ENCODE measurements at places on chromosomes 4 and X.

DNA sequence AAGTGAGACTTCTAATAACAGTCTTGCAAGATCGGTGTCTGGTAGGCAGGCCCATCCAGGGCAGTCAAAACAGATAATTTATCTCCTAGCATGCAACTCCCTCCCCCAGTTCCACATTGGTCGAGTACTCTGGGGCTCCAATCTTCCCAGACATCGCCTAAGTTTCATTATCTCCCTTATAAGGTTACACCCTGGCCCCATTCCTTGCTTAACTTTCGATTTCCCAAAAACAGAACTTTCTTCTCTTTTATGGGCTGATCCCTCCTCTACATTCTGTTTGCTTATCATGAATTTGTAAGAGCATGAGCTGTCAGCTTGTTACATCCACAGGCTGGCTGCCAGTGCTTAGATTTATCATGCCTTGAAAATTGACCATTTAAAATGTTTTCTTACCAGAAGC lies 471.3 kb downstream of the TECRL start:
- DNase-seq: no peak

DNA sequence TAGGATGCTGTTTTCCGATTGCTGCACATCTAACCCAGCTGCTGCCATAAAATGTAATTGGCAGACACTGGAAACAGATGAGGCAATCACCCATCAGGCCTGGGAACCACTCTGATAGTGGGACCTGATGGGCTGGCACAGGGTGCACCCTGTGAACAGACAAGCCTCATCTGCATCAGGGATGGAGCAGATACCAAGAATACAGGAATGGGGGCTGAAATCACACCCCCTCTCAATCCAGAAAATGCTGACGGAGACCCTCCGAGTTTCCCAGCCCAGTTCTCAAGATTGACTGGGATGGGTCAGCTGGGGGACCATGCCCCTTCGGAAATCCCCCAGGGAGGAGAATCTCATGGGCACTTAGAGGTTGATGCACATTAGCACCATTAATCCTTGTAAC lies 28.8 kb upstream of the PPP2R2C start:
- DNase-seq: peak; percentile 72

GRCh38 chr4:13956947-13957346 lies 329.4 kb upstream of the BOD1L1 start:
- no peak for DNase-seq

DNA sequence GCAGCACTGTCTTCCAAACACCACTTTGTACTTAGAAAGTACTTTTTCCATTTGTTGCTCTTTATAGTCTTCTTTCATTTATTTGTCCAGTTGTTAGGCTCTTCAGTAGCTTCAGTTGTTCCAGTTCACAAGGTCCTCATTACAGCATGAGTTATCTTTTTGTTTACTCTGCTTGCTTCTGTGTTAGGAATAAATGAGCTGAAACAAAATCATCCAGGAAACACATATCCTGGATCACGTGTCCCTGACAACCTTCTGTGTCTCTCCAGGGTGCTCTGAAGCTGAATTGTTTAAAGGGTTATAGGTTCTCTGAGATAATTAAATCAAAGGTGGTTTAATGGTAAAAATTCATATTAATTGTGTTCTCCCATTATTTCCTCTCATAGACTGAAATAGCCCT lies 19.9 kb upstream of the KLHL8 start:
- no peak for DNase-seq

DNA sequence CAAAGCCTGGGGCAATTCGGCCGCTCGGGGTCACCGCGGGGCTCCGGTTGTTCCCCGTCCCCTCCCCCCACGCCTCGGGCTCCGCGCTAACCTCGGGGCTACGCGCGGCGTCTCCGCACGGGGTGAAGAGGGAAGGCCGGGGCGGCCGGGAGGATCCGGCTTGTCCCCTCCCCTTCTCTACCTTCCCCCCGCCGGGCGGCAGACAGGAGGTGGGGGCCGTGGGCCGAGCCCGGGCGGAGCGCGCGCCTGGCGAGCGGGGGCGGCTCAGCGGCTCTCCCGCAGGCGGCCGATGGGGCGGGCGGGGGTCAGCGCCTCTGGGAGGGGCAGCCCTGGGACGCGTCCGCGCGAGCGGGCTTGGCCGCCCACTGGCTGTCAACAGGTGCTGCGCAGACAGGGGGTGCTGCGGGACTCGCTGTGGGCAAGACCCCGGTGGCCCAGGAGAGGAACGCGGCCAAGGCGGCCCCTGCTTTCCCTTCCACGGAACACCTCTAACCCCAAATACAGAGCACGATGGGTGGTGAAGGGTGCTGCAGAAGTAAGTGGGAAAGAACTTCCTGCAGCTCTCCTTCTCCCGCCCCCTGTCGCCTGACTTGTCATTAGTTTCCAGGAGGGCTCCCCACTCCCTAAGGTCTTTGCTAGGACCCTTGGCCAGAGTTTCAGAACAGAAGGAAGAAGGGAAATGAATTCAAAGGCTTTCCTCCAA lies at the start of gene PDGFC:
PDGFC (minus strand) TSS at position 124 of the 703 bp plus-strand sequence. CDS start 896 bp downstream, outside the sequence.
- DNase-seq: no peak

DNA sequence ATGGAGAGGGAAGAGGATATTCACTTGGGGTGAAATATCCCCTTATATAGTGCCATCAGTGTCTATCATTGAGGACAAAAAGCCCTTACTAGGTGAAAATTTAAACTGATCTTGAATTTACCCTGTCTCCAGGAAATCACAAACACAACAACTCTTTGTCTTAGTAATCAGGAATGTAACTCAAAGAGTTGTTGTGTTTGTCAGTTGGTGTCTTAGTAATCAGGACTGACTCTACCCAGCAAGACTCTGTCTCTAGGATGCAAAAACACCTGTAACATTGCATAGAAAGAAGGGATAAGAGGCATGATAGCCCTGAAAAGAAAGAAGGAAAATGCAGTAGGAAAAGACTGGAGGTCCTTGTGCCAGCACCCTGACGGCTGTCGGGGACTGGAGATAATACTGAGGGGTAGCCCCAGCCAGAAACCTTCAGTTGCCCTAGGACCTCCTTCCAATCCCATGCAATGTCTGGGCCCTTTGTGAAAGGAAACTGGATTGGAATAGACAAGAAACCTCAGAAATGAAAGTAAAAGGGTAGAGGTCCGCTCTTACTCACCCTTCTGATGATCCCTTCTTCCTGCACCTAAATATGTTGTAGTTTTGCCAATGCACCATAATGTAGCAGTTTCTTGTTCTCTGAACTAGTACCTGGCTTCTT lies 45.3 kb downstream of the HMGB2 start:
- no peak for DNase-seq

DNA sequence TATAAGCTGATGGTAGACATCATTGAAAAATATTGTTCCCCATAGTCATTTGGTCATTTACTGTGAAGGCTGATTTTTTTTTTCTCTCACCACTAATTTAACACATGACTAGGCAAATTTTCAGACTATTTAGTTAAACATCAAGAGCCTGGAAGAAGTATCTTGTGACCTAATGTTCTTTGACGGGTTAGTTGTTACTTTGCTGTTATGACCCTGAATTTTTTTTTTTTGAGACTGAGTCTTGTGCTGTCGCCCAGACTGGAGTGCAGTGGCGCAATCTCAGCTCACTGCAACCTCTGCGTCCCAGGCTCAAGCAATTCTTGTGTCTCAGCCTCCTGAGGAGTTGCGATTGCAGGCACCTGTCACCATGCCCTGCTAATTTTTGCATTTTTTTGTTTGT lies 67.0 kb downstream of the HPF1 start:
- no peak for DNase-seq

DNA sequence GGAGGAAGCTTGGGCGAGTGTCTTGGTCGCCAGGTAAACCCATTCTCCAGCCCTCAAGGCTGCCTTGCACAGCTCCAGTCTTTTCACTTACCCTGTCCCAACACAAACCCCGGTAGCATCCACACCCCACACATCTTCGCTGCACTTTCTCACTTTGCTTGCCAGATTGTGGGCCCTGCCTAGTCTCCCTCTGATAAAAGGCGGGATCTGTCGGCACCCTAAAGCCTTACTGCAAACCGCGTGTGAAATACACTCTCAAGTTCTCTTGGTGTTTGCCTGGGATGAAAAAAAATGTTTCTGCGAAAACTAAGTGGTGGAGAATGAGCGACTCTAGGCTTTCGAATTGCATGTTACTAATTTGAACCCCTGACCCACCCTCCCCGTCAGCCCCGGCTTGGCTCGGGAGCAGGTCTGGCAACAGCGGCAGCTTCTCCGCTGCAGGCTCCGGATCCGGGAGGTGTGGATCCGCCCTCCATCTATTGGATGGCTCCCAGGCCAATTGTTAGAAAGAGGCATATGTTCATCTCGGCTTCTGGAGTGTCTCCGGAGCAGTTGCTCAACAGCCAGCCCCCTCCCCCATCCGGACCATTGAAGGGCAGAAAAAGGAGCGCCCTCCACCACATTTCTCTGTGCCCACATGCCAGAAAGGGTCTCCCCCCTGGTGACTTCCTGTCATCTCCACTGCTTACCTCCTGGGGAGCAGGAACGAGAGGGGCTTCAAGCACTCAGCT lies 3.0 kb upstream of the CITED1 start:
- DNase-seq: peak; percentile 74

GRCh38 chrX:11423362-11423818 lies 130.2 kb downstream of the AMELX start:
- no peak for DNase-seq

DNA sequence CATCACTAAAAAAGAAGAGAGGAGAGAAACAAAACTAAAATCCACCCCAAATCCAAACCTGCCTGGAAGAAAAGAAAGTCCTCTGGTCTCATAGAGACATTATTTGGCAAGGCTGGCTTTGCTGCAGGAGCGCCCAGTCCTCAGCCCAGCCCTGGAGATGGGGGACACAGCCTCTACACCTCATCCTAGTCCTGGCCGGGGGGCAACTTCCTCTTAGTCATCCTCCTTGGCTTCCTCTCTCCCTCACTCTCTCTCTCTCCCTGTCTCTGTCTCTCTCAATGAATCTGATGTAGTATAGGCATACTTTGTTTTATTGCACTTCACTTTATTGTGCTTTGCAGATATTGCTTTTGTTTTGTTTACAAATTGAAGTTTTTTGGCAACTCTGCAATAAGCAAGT lies 55.8 kb upstream of the MAGEB10 start:
- DNase-seq: no peak

DNA sequence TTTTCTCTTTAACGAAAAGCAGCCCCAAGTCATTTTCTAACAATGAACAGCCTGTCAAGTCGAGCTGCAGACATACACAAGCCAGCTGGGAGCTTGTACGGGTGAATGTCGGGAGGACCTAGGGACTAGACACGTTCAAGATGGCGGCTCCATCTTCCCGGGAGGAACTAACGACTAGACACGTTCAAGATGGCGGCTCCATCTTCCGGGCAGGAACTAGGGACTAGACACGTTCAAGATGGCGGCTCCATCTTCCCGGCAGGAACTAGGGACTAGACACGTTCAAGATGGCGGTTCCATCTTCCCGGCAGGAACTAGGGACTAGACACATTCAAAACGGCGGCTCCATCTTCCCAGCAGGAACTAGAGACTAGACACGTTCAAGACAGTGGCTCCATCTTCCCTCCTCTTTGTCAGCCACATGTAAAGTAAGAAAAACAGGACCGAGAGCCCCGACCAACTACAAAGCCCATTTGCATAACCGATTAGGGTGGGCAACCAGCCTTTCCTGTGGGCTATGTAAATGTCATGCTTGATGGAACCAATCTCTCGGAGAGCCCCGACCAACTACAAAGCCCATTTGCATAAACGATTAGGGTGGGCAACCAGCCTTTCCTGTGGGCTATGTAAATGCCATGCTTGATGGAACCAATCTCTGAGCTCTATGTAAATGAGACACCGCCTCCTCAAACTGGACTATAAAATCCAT lies 175.5 kb downstream of the DHRSX start:
- peak; percentile 92 for DNase-seq

DNA sequence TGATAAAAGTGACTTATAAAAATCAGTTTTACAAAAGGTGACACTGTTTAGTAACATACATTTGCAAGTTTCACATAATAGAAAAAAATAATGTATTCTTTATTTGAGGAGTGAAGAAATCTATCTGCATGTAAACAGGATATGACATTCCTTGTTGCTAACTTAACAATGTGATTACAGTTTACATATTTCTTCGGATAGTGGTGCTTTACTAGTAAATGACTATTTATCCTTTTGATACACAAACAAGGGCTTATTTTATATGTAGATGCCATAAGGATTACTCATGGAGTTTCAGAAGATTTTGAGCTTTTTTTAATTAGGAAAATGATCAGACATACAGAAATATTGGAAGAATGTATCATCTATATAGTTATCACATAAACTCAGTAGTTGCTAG lies 126.5 kb downstream of the SLIT2 start:
- DNase-seq: no peak

GRCh38 chr4:34851411-34851810 lies 1392.9 kb downstream of the ARAP2 start:
- DNase-seq: no peak

- DNase-seq: no peak
These were observed 376.9 kb upstream of the CTSO start for GRCh38 chr4:156330436-156331031.

GRCh38 chr4:118683513-118683912 lies 1.7 kb upstream of the METTL14 start:
- no peak for DNase-seq

GRCh38 chrX:30643313-30643821 lies 9.9 kb upstream of the GK start:
- no peak for DNase-seq

- no peak for DNase-seq
These were observed 690.4 kb upstream of the NDST4 start for GRCh38 chr4:115803825-115804224.

GRCh38 chr4:40515037-40515397 lies 114.6 kb downstream of the RBM47 start:
- DNase-seq: no peak

- no peak for DNase-seq
These were observed 58.1 kb downstream of the MAML3 start for GRCh38 chr4:140095694-140096482.

- no peak for DNase-seq
These were observed 580.4 kb upstream of the ADGRL3 start for GRCh38 chr4:60619531-60620305.

GRCh38 chr4:76740866-76741662 lies 156.9 kb downstream of the SOWAHB start:
- DNase-seq: no peak

- no peak for DNase-seq
These were observed 158.2 kb downstream of the WDFY3 start for GRCh38 chr4:84808332-84808731.

GRCh38 chr4:123580981-123581664 lies 184.5 kb downstream of the SPRY1 start:
- no peak for DNase-seq
